Naive thymus-derived CD4-positive, alpha-beta T cell (primary cell): ENCODE measurements at places on chromosomes 3 and 15. TPM values are rescaled to one million over a fixed set of nuclear protein-coding genes. Genes with fewer than 3 reads are reported as not detected.

DNA sequence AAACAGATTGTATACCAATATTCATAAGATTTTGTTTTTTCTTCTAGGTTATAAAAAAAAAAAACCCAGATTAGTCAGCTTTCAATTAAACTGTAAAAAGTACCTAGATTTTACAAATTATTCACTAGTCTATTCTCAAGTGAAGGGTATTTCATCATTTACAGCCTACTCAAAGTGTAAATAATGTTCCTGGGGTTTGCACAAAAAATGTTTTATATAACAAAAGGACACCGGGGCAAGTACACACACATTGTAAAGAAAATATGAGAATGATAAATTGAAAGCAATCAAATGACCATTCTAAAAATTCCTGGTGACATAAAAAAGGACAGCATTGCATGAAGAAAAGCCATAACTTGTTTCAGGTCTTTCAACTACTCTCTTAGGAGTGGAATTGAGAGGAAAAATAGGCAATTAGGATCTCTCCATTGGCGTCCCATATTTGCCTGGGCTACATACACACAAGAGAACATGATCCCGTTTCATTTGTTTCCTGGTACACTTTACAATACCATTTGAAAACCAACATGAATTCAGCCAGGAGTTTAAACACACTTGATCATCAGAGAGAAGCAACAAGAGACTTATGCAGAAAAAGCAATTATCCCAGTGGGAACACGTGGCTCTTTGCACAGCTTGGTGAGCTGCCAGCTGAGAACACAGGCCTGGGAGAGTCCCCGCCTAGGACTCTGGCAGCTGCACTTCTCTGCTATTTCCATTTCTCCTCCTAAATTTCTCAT lies 1039.2 kb downstream of the ROBO1 start:
- no peak overlapping the region for H3K27ac ChIP-seq
- H3K27me3 ChIP-seq = no peaks in the 10 kb centered on the region
- no peak for DNase-seq
- H3K4me1 ChIP-seq = no peaks in the 10 kb centered on the region
- no peak overlapping the region for H3K4me3 ChIP-seq

DNA sequence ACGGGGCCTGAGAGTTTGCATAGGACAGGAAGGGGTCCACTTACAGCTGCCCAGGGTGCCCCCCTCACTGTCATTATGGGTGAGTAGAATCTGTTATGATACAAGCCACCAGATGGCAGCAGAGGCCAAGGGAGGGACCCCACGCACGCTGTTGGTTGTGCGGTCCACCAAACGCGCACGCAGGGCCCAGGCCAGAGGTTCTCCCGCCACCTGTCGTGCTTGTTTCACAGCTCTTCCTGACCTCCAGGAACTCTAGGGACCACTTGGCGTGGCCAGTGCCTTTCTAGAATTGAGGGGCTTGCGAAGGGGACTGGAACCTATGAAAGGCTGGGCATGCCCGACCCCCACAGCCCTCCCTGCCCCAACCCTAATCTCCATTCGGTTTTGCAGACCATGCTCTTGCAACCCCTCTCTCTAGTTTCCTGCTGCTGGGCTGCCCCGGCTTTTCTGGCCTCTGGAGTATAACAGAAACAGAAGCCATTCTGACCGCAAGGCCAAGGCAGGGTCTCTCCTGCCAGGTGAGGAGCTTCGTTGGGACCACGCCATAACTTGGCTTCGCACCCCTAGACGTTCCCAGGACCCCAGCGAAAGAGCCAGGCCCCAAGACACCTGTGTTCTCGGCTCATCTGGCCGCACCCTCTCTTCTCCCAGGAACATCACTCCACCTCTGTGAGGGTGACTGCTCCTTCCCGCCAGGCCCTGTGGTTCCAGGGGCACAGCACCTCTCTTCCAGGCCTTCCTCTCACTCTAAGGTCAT lies 46.0 kb downstream of the ALDH1L1 start:
- H3K4me1 ChIP-seq = no peaks in the 10 kb centered on the region
- H3K27ac ChIP-seq = no peak overlapping the region
- H3K4me3 ChIP-seq = no peak overlapping the region
- no peaks in the 10 kb centered on the region for H3K36me3 ChIP-seq

GRCh38 chr3:120492103-120492502 lies 41.3 kb upstream of the FSTL1 start:
- H3K27me3 ChIP-seq = no peaks in the 10 kb centered on the region
- no peak overlapping the region for H3K4me3 ChIP-seq
- no peak overlapping the region for H3K27ac ChIP-seq
- no peaks in the 10 kb centered on the region for H3K36me3 ChIP-seq

DNA sequence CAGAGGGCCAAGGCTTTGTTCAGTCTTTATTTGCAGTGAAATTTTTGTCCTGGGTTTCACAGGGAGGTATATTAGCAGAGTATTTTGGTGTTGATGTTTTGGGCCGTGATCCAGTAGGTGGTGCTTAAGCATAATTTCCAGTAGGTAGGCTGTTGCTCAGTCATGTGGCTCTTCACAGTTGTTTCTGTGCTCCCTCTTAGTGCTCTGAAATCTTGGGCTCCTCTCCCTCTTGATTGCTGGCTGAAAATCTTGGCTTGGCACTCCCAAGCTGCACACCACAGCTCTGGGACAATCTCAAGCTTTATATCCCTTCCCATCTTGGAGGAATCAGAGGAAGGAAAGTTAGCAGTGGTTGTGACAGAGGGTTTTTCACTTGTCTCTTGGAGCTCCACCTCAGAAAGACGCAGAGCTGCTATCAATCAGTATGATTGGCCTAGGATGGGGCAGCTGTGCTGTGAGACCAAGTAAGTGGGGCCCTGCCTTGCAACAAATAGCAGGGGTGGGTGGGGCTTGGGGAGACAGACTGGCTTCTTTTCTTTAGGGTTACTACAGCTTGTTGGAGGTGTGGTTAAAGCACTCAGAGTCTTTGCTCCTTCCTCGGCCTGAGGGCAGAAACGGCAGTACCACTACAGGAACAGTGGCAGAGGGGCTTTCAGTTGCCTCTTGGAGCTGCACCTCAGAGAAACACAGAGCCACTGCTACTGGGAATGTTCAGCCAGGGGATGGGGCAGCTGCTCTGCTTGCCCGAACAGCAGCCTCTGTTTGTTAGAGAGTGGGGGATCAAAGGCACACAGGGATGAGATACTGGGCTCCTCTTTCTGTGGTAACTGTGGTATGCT lies 627.0 kb downstream of the SI start:
- no peak for DNase-seq
- no peak overlapping the region for H3K4me3 ChIP-seq

GRCh38 chr3:105959851-105960250 lies 91.0 kb upstream of the CBLB start:
- H3K27ac ChIP-seq = no peak overlapping the region
- DNase-seq = no peak
- H3K4me3 ChIP-seq = no peak overlapping the region
- no peaks in the 10 kb centered on the region for H3K27me3 ChIP-seq

GRCh38 chr15:96353930-96354730 lies 23.6 kb downstream of the NR2F2 start:
- H3K4me3 ChIP-seq = no peak overlapping the region
- DNase-seq = no peak
- no peaks in the 10 kb centered on the region for H3K36me3 ChIP-seq

The WDR49 gene
- 2.4 TPM for total RNA-seq

The FBXW12 gene
- total RNA-seq = not detected

The LMLN gene
- total RNA-seq = 2.1 and 4.2 TPM in 2 replicates

The CHRNB4 gene
- total RNA-seq = not detected in 2 replicates
